Mesenteric fat pad (tissue), 1 donor: ENCODE measurements at places on chromosomes 2 and 18.

DNA sequence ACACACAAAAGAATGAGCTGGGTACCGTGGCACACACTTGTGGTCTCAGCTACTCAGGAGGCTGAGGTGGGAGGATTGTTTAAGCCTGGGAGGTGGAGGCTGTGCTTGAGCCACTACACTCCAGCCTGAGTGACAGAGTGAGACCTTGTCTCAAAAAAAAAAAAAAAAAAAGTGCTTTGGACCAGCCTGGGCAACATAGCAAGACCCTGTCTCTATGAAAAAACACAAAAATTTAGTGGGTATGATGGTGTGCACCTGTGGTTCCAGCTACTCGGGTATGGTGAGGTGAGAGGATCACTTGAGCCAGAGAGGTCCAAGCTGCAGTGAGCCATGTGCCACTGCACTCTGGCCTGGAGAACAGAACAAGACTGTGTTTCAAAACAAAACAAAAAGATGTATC, 10.4 kb downstream of the ZNF512 start:
- no peak for DNase-seq

- DNase-seq = no peak
These were observed 76.2 kb downstream of the FAM168B start for GRCh38 chr2:131016826-131017741.

DNA sequence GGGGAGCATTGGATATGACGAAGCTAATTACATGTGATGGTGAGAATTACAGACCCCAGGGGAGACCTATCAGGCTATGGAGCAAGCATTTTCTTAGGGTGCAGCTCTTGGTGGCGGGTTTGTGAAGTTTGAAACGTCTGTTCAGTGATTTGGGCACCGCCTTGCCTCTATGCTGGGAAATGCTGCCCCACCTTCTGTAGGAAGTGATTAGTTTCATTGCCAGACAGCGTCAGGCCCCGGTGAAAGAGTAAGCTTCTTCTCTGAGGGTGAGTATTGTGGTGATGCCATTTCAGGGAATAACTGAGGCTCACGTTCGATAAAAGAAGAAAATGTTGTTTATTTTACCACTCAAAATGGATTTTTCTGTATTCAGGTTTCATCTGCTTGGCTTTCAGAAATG, 186.2 kb upstream of the CDH2 start:
- no peak for DNase-seq

GRCh38 chr2:197042739-197043196, 116.3 kb upstream of the PGAP1 start:
- no peak for DNase-seq

DNA sequence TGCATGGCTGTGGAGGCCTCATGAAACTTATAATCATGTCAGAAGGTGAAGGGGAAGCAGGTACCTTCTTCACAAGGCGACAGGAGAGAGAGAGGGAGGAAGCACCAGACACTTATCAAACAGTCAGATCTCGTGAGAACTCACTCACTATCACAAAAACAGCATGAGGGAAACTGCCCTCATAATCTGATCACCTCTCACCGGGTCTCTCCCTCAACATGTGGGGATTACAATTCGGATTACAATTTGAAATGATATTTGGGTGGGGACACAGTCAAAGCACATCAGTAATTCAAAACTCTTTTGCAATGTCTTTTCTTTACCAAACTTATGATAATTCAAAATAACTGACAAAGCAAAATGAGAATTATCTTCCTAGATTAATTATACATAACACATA, 8.5 kb upstream of the CCDC68 start:
- DNase-seq = no peak

- no peak for DNase-seq
These were observed 2.6 kb downstream of the TMEM131 start for GRCh38 chr2:97992836-97993825.

GRCh38 chr2:168241208-168241607, 6.2 kb downstream of the STK39 start:
- DNase-seq = no peak

DNA sequence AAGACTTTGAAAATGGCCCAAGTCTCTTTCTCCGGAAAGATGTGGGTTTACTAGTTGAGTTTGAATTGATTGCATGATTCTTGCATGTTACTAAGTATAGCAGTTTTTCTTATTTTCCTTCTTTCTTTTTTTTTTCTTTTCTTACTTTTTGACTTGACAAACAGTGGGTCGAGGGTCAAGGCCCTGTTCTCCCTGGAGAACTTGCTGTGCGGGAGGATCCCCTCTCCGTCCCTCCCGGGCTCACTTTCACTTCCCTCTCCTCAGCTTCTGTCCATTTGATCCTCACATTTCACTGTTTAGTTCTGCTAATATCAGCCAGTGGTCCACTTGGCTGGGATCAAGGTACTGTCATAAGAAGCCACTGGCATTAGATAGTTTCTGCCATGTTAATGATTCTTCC, 767.4 kb downstream of the TDRD15 start:
- DNase-seq = no peak

DNA sequence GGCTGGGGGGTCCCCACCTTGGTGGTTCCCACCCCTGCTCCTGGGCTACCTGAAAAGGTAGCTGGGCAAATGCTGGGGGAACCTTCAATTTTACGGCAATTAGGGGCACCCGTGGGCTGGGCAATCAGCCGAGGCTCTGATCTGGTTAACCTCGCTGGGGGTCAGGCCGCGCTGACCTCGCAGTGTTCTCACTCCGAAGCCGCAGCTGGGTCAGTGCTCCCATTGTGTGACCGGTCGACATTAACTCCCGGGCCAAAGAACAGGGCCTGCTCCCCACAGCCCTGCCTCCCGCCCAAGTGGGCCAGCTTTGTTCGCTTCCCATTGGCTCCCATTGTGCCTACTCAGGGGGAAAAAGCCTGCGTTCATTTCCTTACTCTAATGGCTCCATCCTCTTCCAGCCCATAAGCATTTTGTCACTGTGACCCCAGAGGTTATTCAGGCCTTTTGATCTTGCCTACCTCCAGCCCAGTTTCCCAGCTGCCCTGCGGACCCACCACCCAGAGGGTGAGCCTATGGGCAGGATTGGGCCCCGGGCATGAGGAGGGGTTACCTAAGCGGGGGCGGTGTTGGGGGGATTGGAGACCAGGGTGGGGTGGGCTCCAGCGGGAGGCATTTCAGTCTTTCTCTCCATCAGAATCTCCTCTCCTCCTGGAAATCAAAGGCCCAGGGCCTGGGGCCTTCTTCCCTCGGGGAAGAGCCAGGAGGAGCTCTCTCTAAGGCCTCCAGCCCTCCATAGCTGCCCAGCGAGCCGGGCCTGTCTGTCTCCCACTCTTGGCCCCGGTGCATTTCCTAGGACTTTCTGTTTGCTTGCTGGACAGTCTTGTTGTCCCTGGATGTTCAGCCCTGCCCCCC, 90.1 kb downstream of the MYCN start:
- no peak for DNase-seq

- DNase-seq = no peak
These were observed 82.8 kb upstream of the KCTD1 start for GRCh38 chr18:26631135-26631534.

DNA sequence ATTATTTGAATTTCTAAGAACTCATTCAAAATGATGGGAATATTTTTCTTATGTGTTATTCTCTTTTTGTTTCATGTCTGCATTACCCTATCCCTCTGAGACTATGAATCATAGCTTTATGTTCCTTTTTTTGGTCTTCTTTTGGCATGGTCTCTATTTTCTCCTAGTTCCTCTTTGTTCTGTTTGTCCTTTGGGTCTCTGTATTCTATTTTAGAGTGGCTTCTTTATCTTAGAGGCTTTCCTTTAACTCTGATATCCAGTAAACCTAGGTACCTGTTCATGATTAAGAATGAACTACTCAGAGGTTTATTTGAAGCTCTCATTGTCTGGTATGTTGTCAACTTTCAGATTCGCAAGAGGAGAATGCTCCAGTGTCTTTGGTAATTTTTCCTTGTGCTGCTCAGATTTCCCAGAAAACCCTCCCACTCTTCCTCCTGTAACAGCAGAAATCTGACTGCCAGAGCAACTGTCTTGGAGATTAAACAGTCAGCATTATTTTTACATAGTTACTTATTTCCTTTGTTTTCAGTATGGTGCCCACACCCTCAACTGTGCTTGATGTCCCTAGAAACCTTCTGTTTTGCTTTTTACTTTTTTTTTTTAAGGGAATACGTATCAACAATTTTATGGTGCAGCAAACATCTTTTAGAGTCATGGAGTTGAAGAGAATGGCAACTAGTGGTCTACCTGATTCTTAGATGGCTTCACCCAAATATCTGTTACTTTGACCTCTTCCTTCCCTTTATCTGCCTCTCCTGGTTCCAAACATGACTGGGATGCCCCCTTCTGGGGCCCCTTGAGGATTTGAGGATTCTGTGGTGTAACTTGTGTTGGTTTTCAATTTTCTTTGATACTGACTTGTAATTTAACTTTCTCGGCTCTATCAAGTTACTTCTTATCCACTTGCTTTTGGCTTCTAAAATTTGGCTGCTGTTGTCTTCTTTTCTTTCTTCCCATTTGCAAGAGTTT, 92.0 kb downstream of the DPP10 start:
- DNase-seq = no peak

- DNase-seq = no peak
These were observed 18.7 kb upstream of the KCTD1 start for GRCh38 chr18:26566874-26567555.

DNA sequence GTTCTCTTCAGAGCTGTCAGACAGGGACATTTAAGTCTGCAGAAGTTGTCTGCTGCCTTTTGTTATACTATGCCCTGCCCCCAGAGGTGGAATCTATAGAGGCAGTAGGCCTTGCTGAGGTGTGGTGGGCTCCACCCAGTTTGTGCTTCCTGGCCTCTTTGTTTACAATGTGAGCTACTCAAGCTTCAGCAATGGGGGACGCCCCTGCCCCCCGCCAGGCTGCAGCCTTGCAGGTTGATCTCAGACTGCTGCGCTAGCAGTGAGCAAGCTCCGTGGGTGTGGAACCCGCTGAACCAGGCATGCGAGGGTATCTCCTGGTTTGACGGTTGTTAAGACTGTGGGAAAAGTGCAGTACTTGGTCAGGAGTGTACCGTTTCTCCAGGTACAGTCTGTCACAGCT, 24.0 kb upstream of the PAIP2B start:
- no peak for DNase-seq

DNA sequence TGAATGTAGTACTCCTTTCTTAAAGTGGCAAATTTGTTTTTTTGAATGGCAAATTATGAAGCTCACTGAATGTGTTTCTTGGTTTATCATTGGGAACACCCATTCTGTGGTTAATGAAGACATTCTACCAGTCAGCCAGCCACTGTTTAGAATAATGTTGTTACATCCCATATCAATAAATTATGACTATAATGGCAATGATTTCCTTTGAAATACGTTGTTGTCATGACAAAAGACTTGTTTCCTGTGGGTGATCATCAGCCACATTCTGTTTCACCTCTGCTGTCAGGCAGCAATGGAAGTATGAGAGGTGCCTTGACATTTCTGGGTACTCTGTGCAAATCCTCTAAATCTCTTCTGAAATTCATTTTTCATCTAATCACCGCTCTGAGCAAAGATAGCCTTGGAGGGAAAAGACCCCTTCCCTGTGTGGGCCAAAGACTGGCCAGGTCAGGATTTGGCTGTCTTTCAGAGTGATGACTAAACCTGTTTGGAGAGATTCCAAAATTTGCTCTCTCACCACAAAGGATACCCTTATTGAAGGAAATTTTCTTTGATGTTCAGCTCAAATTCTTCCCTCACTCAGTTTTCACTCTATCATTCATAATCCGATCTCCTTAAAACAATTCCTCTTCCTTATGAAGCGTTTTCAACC, 869.2 kb downstream of the BCL11A start:
- no peak for DNase-seq

- no peak for DNase-seq
These were observed 44.3 kb downstream of the AQP4 start for GRCh38 chr18:26821181-26821580.

DNA sequence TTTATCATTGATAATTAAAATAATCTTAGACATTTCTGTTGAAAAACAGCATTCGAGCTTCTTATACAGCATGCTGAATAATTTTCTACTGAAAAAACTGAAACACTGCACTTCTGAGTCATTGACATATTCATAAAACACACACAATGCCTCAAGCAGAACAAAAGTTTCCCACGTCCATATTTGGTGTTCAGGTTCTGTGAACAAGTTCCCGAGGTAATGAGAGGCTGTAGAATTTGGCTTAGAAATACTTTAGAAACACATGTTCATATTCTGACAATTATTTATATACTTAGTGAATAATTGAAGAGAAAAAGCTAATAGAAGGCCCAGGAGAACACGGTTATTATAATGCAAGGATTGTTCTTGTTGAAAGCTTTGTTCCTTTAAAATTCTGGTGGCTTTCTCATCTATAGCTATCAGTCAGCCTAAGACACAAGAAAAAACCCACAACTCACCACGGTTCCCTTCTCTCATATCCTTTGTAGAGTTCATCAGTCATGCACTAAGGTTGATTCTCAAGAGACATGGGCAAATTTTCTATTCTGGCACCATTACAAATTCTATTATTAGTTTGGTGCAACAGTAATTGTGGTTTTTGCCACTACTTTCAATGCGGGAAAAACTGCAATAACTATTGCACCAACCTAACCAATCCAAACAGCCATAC, 194.4 kb downstream of the TMX3 start:
- DNase-seq = no peak

- no peak for DNase-seq
These were observed 111.7 kb upstream of the RIOK3 start for GRCh38 chr18:23341383-23341782.

- no peak for DNase-seq
These were observed 53.8 kb downstream of the TGOLN2 start for GRCh38 chr2:85273738-85274731.

GRCh38 chr2:71705171-71705960, 252.0 kb downstream of the DYSF start:
- peak; percentile 81 for DNase-seq

- DNase-seq = no peak
These were observed 107.3 kb upstream of the ZFP36L2 start for GRCh38 chr2:43333656-43334144.
